ENCODE measurements at places on chromosomes 6 and 20.

- DNase-seq = no peak
These were observed 1.1 kb upstream of the PRSS35 start for GRCh38 chr6:83511266-83511665.

DNA sequence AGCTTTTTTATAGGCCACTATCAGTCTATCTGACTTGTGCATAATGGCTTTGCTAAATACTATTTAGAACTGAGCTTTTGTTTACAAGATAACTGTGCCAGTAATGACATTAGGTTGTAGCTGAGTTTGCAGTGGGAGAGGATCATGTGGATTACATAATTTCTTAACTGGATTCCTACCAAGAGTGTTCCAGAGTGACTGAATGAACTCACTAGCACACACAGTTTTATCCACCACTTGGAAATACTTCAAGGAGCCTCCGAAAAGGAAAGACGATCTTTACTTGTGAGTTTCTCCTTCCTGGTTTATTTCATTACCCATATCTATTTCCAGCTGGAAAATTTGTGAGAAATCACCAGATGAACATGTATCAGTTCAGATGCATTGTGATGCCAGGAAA is 10.9 kb upstream of the SYNE1 start:
- DNase-seq = no peak

DNA sequence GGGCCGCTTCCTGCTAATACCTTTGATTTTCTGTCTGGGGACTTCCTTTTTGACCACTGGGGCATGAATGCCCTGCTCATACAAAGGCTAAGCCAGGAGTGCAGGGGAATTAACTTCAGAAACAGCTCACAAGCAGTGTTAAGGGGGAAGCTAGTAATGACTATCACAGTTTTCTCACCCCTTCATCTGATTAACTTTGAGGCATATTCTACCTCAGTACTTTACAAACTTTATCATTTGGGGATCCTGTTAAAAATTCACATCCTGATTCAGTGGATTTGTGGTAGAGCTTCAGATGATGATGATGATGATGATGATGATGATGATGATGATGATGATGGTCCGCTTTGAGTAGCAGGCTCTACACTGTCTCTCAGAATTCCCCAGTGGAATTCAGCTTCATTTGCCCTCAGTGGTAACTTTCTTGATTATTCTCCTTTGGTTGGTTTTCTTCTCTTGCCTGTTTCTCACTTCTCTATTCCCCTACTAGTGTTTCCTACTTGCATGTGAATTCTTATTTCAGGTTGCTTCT is 78.4 kb upstream of the TMEM170B start:
- DNase-seq = peak; percentile 22

GRCh38 chr6:169081248-169081647 is 172.4 kb downstream of the THBS2 start:
- no peak for DNase-seq

GRCh38 chr6:136079701-136080565 is 170.2 kb downstream of the MTFR2 start:
- DNase-seq = no peak

- no peak for DNase-seq
These were observed 96.7 kb downstream of the MAP3K7 start for GRCh38 chr6:90490030-90490716.

DNA sequence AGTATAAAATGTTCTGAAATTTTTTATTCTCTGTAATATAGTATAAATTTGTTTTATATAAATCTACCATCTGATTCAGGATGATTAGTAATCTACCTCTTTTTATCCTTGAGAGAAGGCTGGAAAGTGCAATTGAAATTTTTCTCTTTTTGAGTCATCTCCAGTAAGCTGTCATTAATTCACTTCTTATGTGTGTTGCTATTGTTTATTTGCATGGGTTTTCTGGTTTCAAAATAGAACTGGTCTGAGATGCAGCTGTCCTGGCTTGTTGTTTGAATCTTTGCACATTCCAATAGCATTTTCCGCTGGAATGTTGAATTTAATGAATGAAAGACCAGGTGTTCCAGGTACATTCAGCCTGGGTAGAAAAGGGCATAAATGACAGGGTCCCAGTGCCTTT is 24.3 kb upstream of the TAB2 start:
- no peak for DNase-seq

DNA sequence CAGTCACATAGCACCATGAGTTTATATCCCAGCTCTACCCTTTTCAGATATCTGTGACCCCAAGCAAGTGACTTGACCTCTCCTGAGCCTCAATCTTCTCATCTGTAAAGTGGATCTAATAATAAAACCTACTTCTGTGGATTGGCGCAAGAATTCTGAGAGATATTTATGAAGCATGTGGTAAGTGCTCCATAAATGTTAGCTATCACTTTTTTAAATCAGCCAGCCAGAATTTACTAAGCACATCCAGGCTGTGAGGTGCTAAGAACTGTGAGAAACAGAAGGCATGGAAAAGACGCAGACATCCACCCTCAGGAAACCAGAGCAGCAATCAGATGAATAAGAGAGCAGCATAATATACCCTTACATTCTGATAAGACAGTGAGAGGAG is 862 bp downstream of the C20orf96 start:
- no peak for DNase-seq

GRCh38 chr20:62365814-62366369 is 1.2 kb downstream of the LAMA5 start:
- no peak for DNase-seq

DNA sequence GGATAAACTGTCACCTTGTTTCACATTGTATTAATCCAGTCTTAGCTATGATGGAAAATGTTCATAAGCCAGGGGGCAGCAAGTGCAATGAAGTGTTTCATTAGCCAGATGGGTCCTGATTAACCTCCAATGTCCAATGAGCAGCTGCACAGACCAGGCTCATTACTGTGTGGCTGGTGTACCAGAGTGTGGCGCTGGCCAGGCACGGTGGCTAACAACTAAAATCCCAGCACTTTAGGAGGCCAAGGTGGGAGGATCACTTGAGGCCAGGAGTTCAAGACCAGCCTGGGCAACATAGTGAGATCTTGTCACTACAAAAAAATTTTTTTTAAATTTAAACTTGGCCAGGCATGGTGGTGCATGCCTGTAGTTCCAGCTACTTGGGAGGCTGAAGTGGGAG is 201.7 kb upstream of the FOXQ1 start:
- DNase-seq = no peak

DNA sequence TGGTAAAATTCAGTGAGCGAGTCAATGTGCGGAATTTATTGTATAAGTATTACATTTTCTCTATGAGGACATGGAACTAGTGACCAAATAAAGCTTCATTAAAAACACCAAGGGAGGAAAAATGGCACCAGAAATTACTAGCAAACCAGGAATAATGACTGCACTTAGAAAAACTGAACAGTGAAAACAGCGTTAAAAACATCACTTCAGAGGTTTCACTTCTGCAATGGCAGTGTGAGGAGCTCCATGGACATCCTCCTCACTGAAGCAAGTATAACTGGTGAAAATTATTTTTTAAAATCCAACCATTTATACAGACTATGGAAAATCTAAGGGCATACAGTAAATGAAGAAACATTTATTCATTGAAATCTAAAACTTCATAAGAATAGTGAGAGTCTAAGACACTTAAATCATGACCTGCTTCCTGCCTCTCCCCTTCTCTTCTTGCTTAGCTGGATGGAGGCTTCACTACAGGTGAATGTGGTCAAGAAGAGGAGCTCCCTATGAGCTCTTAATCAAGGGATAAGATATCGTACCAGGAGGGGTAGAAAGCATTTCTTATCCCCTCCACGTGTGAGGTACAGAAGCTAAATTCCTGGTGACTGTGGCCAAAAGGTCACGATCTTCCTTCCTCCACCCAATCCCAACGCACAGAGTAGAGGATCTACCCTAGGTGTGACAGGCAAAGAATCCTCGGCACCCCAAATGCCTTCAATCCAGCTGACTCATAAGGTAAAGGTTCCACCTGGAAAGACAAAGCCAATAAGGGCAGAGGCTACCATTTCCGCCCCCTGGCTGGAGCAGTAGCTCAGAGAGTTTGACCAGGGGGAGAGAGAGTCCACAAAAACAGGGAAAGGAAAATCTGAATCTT is 12.3 kb upstream of the ASF1A start:
- DNase-seq = no peak

DNA sequence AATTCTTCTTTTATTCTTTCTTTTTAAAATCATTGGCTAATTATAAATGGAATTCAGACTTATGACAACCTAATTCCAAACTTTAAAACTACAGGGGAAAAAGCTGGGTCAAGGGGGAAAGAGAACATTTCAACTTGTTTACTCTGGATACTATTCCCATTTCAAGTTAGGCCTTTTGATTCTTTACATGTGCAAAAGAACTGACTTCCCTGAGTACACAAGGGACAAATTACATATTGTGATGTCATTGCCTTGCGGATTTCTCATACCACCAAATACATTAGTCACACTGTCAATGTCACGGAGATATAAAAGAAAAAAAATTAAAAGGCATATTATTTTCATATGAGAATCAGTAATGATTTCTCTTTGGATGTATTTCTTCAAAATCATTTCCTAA is 96.5 kb upstream of the TBX18 start:
- no peak for DNase-seq

DNA sequence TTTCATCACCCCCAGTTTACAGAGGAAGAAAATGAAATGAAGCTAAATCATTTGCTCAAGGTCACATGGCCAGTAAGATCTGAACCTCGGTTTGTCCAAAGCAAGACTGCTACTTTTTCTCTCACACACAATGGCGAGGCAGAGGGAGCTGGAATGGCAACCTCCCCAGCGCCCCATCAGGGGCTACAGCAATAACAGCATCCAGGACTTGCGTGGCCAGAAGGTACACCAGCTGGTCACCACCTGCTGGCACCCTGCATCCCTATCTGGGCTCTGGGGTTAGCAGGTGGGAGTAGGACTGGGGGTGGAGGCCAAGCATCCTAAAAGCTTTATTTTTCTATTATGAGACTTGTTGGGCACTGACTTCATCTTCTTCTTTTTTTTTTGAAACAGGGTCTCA is 41.3 kb downstream of the TTI1 start:
- no peak for DNase-seq

- no peak for DNase-seq
These were observed 51.7 kb downstream of the MYH7B start for GRCh38 chr20:35007413-35007812.

- peak; percentile 14 for DNase-seq
These were observed 5.3 kb upstream of the ZNF184 start for GRCh38 chr6:27478141-27478705.

- no peak for DNase-seq
These were observed 32.6 kb upstream of the TBC1D7 start for GRCh38 chr6:13360671-13361540.

DNA sequence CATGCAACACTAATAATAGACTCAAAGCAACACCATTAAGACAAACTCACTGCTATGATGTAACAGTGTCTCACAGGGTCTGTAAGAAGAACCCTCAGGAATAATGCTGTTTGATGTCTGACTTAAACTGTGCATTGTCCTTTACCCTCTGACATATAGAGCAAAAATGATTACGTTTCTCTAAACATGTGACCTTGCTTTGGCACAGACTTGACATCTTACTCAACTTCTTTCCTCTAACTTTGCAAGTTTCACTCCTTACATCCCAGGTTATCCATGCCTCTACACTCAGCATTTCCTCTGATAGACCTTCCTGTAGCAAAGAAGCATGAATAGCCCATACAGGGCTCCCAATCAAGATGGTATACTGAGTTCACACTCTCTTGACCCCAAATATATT is 252.7 kb downstream of the UST start:
- no peak for DNase-seq

DNA sequence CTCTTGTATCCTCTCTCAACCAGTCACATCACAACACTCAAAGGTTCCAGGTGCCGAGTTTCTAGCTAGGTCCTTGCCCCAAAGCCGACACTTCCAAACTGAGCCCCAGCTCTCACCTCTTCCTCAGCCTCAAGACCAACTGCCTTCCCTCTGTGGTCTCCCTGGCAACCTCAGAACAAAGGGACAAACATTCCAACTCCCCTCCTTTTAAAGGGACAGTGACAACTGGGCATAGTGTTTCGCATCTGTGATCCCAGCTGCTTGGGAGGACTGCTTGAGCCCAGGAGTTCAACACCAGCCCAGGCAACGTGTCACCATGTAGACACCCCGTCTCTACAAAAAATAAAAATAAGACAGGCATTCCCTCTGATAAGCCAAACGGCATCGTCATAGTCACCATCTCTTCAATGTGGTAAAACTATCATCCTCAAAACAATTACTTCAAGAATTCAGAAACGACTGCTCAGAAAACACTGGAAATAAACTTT is 11.3 kb downstream of the DIDO1 start:
- DNase-seq = peak; percentile 34

DNA sequence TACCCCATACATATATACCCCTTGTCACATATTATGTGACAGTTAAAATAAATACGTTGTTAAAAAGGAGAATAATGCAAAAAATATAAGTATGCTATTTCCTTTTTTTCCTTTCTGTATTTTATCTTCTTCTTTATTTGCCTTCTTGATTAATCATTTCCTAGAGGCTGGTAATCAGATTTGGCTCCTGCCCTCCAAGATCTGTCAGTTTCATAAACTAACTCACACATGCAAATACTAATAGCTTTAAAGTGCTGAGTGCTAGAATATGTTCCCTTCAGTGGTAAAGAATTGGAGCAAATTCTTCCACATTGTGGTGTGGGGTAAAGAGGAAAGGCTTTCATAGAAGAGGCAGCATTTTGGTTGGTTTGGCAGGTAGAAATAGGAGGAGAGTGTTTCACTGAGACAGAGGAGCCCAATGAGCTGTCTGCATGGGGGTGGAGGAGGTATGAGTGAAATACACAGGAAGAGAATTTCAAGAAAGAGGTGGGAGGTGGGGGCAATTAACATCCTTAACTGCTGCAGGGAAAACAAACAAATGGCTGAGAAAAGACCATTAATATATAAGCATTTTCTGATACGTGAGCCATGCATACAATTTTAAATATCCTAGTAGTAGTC is 523.9 kb downstream of the BMP2 start:
- DNase-seq = no peak

DNA sequence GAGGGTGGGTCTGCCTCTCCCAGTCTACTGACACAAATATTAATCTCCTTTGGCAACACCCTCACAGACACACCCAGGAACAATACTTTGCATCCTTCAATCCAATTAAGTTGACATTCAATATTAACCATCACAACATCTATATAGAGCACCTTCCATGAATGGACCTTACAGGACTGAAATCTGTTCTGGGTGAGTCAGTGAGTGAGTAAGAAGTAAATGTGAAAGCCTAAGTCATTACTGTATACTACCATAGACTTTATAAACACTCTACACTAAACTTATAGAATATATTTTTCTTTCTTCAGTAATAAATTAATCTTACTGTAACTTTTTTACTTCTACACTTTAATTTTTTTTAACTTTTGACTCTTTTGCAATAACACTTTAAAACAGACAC is 993.8 kb upstream of the MAP3K7 start:
- DNase-seq = no peak

- no peak for DNase-seq
These were observed 102.8 kb downstream of the DACT2 start for GRCh38 chr6:168216751-168217191.

- no peak for DNase-seq
These were observed 117.5 kb downstream of the RIN2 start for GRCh38 chr20:19875376-19876221.

All from activated CD4-positive, alpha-beta T cell treated with anti-CD3 and anti-CD28 coated beads for 36 hours (primary cell).